ENCODE measurements at places on chromosomes 11 and 22.

GRCh38 chr11:133811850-133812685 is 33.2 kb downstream of the SPATA19 start:
- no peak for DNase-seq

- no peak for DNase-seq
These were observed 104.5 kb downstream of the RELT start for GRCh38 chr11:73480677-73481076.

DNA sequence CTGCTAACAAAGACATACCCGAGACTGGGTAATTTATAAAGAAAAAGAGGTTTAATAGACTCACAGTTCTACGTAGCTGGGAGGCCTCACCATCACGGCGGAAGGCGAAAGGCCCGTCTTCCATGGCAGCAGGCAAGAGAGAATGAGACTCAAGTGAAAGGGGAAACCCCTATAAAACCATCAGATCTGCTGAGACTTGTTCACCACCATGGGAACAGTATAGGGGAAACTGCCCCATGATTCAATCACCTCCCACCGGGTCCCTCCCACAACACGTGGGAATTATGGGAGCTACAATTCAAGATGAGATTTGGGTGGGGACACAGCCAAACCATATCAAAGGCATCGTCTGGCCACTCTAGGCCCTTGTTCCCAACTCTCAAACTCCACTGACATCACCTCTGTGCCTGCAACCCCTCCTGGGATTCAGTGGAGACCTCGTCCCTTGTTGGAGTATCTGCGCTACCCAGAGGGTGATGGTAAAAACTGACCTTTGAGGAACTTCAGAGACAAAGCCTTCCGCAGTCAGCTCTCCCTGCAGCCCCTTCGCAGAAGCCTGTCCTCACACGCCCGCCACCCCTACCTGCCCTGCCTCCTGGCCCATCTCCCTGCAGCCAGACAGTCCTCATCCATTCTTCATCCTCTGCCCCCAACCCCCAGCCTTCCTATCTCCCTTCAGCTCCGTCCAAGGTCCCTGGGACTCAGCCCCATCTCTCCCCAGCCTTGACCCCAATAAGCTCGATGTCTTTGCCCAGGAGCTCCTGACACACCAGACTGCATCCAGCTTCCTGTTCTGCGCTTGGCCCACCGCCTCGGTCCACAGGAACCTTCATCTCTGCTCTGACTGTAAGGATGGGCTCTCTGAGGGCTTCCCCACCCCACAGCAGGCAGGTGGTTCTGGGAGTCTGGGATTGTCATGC is 15.8 kb downstream of the CCND1 start:
- DNase-seq: no peak

DNA sequence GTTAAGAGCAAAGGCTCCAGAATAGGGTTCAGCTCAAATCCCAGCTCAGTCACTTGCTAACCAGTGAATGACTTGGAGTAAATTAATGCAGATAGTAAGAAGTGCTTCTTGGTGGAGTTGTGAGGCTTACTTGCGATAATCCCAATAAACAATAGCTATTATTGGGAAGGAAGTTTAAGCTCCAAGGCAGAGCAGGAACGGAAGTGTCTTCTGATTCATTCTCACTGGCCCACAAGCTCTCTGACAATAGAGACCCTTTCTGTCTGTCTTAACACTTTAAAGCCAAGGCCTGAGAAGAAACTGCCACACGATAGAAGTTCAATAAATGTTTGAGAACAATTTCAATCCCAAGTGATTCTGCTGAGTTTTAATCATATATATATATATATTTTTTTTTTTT is 155.4 kb downstream of the DBX1 start:
- DNase-seq: no peak

GRCh38 chr11:45031912-45032519 is 81.3 kb upstream of the TP53I11 start:
- DNase-seq: peak; percentile 62

GRCh38 chr11:65744026-65744698 is 23.6 kb upstream of the RNASEH2C start:
- DNase-seq: peak; percentile 39

DNA sequence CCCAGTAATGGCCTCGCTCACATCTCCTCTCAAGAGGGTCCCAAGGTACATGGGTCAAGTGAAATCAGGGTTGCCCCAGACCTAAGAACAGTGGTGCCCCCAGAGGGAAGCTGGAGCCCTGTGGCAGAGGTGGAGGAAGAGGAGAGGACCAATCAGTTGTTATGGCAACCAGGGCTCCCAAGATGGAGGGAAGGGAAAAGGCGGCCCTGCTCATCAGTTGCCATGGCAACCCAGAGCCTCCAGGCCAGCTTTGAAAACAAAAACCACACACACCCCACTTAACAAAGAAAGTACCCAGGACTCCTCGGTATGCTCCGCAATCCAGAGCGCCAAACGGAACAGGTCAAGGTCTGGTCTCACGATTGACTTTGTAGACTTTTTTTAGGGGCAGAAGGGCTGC is 53.5 kb upstream of the SLC35C1 start:
- DNase-seq: no peak

DNA sequence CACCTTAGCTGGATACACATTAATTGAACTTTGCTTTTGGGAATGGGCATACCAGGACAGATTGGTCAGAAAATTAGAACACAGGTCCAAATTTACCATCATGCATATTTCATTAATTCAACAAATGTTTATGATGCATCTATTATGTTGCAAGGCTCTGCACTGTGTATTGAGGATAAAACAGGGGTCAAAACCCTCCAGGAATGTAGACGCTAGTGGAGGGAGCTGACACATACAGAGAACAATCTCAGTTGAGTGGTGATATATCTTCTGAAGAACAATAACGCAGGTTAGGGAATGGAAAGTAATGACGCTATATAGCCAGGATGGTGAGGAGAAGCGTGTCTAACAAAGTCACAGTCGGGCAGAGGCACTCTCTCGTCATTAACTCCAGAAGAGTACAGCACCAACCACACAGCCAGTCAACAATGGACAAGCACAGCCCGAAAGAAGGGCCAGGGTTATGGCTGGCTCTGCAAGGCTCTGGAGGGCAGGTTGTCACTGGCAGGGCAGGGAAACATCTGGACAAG is 3.8 kb downstream of the FLI1 start:
- DNase-seq: no peak

DNA sequence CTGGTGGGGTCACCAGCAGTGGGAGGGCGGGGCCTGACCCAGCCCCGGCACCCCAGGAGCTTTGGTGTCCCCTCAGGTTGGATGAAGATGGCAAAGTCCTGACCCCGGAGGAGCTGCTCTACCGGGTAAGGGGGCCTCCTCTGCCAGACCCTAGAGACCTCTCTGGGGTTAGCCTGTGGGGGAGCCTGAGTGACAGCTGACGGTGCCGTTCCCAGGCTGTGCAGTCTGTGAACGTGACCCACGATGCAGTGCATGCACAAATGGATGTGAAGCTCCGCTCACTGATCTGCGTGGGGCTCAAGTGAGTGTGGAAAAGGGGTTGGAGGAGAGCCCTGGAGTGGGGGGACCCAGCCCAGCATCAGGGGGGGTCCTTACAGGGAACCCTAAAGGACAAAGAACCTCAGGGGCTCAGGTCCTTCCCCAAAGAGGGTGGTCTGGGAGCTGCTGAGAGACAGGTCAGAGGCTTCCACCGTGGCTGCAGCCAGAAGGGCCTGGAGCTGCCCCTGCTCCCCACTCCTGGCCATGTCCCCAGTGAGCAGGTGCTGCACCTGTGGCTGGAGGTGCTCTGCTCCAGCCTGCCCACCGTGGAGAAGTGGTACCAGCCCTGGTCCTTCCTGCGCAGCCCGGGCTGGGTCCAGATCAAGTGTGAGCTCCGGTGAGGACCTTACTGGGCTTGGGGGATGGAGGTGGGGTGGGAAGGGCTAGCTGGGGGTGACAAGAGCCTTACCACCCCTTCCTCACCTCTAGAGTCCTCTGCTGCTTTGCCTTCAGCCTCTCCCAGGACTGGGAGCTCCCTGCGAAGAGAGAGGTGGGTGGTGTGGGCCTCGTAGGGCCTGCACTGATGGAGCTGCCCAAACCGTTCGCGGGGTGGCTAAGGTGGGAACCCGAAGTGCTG is 38.6 kb downstream of the SGSM3 start:
- no peak for DNase-seq

DNA sequence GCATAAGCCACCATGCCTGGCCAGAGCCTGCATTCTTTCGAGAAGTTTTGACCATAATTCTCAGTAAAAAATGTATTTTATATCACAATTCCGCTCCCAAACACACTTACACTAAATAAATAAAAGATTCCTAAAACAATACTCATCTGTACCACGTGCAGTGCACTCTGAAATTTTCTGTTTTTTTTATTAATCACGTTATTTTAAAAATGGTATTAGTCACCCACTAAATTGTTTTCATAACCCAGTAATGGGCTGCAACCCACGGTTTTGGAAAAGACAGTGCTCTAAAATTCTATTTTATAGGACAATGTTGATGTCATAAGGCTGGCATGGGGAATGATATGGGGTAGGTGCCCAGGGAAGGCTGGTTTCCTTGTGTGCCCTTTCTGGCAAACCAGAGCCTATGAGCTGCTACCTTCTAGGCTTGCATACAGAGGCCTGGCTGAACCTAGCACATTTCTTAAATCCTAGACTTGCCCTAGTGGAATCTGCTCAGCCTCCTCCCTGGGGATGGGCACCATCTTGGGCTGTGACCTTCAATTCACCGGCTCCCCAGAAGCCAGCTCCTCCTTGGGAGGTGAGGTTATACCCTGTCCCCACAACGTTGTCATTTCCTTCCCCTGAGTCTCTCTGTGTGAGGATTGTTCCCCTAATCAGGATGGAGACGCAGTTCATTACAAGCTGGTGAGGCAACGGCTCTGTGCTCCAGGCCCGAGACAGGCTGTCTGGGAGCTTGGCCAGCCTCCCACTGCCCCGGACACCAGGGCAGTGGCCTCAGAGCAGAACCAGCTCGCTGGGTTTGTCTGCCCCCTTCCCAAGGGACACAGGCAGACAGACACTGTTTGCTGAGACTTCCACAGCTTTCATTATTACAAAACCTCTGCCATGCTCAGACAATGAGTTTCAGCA is 116.5 kb upstream of the NAV2 start:
- no peak for DNase-seq

GRCh38 chr11:96294289-96294688 is 48.7 kb downstream of the MAML2 start:
- no peak for DNase-seq

GRCh38 chr11:16293204-16293681 is 63.1 kb downstream of the SOX6 start:
- no peak for DNase-seq

- no peak for DNase-seq
These were observed 8.7 kb downstream of the MS4A2 start for GRCh38 chr11:60097189-60097588.

GRCh38 chr11:19753451-19754106 is 40.9 kb downstream of the NAV2 start:
- DNase-seq: no peak

DNA sequence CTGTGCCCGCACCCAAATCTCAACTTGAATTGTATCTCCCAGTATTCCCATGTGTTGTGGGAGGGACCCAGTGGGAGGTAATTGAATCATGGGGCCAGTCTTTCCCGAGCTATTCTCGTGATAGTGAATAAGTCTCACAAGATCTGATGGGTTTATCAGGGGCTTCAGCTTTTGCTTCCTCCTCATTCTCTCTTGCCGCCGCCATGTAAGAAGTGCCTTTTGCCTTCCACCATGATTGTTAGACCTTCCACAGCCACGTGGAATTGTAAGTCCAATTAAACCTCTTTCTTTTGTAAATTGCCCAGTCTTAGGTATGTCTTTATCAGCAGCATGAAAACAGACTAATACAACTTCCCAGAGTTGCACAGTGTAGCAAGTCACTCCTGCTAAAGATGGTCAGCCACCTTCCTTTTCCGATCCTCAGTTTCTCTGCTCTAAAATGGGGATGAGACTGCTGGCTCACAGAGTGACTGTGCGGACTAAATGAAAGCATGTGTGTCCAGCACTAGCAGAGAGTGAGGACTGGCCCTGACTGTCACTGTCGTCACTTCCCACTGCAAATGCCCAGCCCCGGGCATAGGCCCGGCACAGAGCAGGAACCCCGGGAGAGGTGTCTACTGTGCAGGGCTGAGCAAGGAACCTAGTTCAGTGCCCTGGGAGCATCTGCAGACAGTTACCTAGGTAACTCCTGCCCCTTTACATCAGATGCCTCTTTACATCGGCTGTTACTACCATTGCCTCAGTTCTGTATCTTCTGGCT is 9.5 kb downstream of the TSKU start:
- no peak for DNase-seq

DNA sequence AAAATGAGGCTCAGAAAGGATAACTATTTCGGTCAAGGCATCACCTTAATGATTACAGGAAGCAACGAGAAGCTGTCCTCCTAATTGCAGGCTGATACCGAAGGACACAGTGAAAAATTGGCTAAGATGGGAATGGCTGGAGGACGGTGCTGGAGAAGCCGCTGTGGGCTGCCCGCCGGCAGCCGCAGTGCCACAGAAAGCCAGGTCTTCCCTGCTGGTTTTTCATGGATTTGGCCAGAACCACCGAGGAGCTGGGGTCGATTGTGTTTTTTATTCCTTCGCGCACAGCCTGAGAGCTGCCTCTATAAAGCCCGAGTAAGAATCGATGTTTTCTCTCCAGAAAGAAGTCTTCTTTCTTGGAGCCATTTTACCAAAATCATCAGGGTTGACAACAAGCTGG is 1484.2 kb downstream of the BRD1 start:
- DNase-seq: no peak

DNA sequence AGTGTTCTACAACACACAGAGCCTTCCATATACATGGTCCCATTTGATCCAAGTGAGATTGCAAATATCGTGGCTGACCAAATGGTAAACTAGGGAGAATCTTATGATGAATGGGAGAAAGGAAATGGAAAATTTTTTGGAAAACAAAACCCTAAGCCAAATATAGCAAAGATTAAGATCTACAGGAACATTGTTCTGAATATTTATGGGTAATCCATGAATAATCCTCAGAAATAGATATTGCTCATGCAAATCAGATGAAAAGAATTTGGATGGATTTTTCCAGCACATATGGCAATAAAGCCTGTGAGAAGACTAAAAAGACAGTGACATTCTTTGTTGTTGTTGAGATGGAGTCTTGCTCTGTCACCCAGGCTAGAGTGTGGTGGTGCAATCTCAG is 21.7 kb upstream of the PRDM10 start:
- no peak for DNase-seq

DNA sequence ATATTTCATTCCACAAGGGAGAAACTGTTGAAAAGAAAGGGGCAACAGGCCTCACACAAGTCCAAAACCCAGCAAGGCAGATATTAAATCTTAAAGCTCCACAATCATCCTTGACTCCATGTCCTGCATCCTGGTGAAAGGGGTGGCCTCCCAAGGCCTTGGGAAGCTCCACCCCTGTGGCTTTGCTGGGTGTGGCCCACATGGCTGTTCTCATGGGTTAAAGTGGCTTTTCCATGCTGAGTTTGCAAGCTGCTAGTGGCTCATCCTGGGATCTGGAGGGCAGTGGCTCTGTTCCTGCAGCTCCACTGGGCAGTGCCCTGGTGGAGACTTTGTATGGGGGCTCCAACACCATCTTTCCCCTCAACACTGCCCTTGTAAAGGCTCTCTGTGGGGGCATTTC is 106.4 kb downstream of the CTNND1 start:
- DNase-seq: no peak

DNA sequence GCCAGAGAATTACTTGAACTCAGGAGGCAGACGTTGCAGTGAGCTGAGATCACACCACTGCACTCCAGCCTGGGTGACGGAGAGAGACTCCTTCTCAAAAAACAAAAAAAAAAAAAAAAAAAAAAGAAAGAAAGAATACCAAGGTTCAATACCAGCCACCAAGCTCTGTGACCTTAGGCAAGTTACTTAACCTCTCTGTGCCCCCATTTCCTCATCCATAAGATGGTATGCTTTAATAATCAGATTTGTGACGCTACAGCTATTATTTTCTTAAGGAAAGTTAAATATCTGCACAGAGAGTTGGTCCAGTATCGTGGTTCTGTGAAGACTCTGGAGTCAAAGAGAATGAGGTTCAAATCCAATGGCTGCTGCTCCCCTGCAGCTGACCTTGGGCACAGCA is 57.3 kb upstream of the FADD start:
- DNase-seq: no peak
